ENCODE measurements at places on chromosomes 16 and 17.

- no peak for DNase-seq
Observed at GRCh38 chr17:58371300-58371950, 19.4 kb upstream of the SUPT4H1 start.

GRCh38 chr16:29745853-29746345 is at the start of gene C16orf54:
Gene C16orf54, minus strand, starts transcription at chr16:29745990. Its CDS starts 1,039 bp downstream, at chr16:29744951.
- DNase-seq, result peak; percentile 90

- no peak for DNase-seq
Observed at GRCh38 chr17:42285346-42286050, 2.8 kb upstream of the STAT5A start.

DNA sequence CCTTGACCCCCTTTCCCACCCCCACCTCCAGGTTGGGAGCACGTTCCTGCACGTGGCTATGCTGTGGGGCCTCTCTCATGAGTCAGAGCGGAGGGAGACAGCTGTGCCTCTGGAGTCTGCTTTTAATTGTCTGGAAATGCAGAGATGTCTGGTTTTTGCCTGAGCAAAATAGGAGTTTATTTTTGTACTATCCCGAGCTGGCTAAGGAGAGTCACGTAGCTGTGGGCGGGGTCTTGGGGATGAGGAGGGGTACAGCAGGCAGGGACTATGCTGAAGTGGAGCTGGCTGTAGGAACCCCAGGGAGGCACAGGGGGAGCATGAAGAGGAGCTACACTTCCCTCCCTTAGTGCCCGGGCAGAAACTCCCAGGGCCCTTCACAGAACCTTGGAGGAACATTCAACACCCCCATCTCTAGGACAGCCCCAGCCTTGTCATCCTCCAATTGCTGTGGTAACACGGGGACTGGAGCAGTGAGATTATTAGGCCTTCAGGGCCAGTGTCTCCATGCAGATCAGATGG is 44.7 kb upstream of the LGALS9 start:
- DNase-seq, result no peak

DNA sequence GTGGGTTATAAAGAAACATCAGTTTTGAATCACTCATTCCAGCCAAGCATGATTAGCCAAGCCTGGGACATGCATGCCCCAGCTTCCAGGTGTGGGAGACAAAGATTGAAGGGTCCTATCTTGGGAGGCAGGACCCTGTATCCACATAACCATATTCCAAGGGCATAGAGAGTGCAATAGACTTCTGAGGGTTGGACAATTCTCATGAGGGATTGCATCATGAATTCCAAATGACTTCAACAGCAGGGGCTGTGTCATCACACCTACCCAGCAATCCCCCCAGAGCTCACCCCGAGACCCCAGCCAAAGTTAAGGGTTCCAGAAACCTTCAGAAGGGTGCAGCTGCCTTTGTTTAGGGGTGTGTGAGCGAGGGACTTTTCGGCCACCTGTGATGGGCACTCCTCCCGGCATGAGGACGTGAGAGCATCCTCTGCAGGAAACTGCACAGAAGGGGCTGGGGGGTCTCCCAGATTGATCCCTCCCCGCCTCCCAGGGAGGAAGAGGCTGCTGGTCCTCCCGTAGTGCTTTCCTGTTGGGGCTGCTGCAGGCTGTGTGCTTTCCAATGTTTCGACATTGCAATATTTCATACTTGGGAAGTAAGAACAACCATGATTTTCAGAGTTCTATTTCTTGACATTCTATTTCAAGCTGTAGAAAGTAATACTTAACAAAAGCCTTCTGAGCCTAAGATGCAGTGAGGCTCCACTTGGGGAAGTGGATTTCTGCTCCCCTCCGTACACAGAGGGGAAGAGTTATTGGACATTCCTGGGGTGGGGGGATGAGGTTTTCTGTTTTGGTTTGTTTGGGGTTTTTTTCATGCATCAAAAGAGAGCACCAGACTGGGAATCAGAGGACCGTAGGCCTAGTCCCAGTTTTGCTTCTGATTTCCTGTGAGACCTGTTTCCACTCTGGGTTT is 13.3 kb upstream of the PITPNM3 start:
- DNase-seq, result no peak

GRCh38 chr17:4527566-4528125 is 27.5 kb downstream of the MYBBP1A start:
- no peak for DNase-seq

DNA sequence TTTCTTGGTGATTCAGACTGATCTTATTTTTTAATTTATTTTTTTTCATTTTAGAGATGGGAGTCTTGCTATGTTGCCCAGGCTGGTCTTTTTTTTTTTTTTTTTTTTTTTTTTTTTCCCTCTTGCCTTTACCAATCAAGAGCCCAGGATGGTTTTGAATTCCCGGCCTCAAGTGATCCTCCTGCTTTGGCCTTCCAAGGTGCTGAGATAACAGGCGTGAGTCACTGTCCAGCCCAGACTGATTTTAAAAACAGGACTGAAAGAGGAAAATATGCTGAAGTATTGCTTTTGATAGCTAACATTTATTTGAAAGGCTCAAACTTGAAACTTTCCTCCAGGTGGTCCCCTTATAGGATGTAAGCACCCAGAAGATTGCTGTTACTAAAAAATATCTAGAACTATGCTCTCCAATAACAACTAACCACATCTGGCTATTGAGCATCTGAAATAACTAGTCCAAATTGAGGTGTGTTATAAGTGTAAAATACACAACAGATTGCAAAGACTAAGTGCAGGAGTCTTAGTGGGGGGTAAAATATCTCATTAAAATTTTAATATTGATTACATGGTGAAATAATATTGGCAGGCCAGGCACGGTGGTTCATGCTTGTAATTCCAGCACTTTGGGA is 15.8 kb upstream of the BRIP1 start:
- no peak for DNase-seq

DNA sequence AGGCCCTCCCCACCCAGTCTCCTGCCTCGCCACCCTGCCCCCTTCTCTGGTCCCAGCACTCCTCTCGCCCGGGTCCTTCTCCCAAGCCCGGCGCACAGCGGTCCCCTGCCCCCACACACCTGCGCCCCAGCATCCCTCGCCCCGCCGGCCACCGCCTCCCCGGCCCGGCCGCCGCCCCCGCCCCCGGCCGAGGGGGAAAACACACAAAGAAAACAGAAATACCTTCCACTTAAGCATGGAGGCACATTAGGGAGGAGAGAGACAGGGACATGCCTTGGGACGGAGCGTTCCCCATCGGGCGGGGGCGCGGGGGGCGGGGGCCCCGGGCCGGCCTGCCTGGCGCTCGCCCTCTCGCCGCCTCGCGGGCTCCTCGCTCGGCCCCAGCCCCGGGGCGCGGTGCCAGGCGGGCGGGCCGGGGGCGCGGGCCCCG is 326 bp downstream of the SRCIN1 start:
- no peak for DNase-seq

DNA sequence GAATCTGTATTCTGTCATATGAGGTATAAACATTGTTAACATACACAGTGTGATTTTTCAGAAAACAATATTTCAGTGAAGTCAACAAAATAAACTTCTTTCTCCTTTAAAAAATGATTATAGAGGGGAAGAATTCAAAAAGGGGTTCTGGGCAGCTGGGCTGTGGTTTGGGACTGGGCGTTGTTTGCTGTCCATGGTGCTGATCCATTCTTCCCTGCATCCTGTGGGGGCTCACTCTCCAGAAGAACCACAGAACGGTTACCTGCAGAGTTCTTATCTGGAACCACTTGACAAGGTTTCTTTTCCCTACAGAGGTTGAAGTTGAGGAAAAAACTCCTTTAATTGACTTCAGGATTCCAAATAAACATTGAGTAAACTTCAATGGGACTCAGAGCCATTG is 1091.0 kb downstream of the CDH8 start:
- no peak for DNase-seq

- peak; percentile 12 for DNase-seq
Observed at GRCh38 chr16:8798535-8799157, 1.0 kb downstream of the PMM2 start.

- DNase-seq, result no peak
Observed at GRCh38 chr17:82194765-82195164, 17.9 kb downstream of the CCDC57 start.
